ENCODE measurements at places on chromosomes 4 and X.

- H3K27me3 ChIP-seq = no peaks in the 10 kb centered on the region
- H3K27ac ChIP-seq = no peak overlapping the region
- H3K36me3 ChIP-seq = no peaks in the 10 kb centered on the region
Measured at GRCh38 chr4:77451530-77451929, 154.1 kb upstream of the CXCL13 start.

- H3K36me3 ChIP-seq = no peaks in the 10 kb centered on the region
- DNase-seq = peak; percentile 56
- H3K27ac ChIP-seq = no peak within 1 kb of the TSS
- no peaks in the 10 kb centered on the region for H3K27me3 ChIP-seq
Measured at GRCh38 chrX:87517571-87518141, at the start of gene KLHL4. TSS of gene KLHL4 (plus strand) at chrX:87517802. CDS start at chrX:87517894, 92 bp downstream.

- peaks cover 13% of the 10 kb centered on the region for H3K36me3 ChIP-seq
- no peak overlapping the region for H3K27ac ChIP-seq
- H3K4me1 ChIP-seq = no peaks in the 10 kb centered on the region
- H3K4me3 ChIP-seq = no peak overlapping the region
- no peaks in the 10 kb centered on the region for H3K27me3 ChIP-seq
- DNase-seq = no peak
Measured at GRCh38 chr4:168981460-168981859, 28.6 kb downstream of the CBR4 start.

DNA sequence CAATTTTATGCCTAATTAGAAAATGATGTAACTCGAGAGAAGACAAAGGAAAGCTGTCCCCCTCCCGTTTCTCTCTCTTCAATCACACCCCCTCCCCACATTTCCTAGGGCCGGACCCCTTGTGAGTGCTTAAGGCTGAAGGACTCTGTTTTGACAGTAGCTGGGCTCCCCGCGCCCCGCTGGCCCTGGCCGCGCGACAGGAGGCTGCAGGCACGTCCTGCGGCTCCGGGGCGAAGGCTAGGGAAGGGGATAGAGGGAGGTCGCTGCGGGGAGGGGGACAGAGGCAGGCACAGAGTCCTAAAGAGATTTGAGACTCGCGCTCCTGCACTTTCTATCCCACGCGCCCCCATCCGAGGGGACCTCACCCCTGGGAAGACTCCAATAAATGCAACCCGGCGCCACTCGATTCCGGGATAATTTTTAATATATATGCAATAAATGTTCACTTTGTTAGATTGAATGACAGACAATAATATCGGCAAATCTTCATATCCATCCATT lies 56.2 kb upstream of the TMEM33 start:
- peaks cover 6% of the 10 kb centered on the region for H3K27me3 ChIP-seq
- no peaks in the 10 kb centered on the region for H3K36me3 ChIP-seq
- no peak for DNase-seq
- H3K4me1 ChIP-seq = no peaks in the 10 kb centered on the region

DNA sequence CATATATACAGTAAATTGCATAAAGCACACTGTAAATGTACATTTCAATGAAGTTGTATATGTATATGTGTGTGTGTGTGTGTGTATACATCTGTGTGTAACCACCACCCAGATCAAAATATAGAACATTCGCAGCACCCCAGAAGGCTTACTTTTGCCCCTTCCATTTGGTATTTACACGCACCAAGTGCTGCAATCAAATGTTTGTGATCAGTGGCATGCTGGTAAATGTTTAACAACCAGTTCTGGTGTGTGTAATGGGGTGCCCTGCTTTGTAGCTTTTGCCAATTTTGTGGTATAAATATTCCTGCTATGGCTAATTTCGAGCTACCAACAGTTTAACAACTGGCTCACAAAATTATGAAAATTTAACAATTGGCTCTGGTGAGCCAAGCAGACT lies 101.3 kb downstream of the RTL5 start:
- peaks cover 17% of the 10 kb centered on the region for H3K4me1 ChIP-seq
- no peaks in the 10 kb centered on the region for H3K36me3 ChIP-seq
- no peak overlapping the region for H3K4me3 ChIP-seq
- peak; percentile 17 for DNase-seq
- H3K27me3 ChIP-seq = peaks cover 11% of the 10 kb centered on the region
- no peak overlapping the region for H3K27ac ChIP-seq

DNA sequence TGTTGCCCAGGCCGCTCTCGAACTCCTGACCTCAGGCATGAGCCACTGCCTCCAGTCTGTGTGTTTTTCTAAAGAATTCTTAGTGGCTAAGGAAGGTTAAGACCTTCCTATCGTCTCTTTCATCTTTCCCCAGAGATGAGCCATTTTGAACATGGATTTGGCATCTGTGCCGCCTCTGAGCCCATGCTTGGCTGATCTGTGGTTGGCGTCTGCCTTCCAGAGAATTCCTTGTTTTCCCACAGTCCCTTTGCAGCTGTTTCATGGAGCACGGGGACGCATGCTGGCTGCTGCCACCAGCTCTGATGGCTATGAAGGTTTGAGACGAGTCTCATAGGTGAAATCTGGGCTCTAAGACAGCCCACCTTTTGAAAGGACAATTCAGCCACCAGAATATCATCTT lies 60.4 kb downstream of the SHROOM2 start:
- no peak overlapping the region for H3K27ac ChIP-seq
- no peaks in the 10 kb centered on the region for H3K27me3 ChIP-seq
- H3K4me1 ChIP-seq = no peaks in the 10 kb centered on the region
- no peaks in the 10 kb centered on the region for H3K36me3 ChIP-seq
- no peak for DNase-seq

Measured in lung (tissue), 17 donors.